ENCODE measurements at places on chromosomes 5 and 9.
A peak's percentile ranks its signal among the peaks of the same experiment; 100 is the strongest.

DNA sequence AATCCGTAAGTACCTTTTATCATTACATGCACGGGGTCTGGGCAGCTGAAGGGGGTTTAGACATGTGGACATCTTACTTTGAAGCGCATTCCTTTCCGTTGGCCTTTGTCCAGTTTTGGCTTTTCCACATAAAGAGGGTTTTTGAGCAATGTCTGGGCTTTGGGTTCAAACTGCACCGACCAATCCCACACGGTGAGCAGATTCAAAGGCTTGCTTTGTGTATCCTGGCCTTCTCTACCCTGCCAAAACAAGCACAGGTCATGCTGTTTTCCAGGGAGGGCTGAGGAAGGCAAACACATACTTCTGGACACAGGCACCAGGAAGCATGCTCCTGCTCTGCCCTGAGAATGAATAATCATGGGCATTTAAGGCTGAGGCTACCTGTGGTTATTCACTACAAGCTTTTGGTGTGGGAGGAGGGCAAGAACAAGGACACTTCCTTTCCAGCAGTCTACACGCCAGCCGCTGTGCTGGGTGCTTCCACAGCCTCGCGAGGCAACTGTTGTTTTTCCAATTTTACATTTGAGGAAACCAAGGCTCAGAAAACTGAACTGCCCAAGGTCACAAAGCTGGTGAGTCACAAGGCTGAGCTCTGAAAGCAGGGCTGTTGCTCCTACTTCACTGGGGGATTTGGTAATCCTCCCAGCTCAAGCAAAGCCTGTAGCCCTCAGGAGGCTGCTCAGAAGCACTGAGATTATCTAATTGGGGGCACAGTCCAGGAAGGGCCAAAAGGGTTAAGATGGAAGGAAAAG lies 59.8 kb upstream of the GOLPH3 start:
- peak; percentile 33 for DNase-seq

- DNase-seq = no peak
These were observed 133.3 kb downstream of the FAM174A start for GRCh38 chr5:100668511-100668910.

- DNase-seq = peak; percentile 11
These were observed 708.7 kb downstream of the CDH9 start for GRCh38 chr5:26329562-26330189.

GRCh38 chr5:2702096-2702879 lies 49.2 kb downstream of the IRX2 start:
- DNase-seq = no peak

GRCh38 chr5:124871303-124871702 lies 124.9 kb upstream of the ZNF608 start:
- DNase-seq = no peak

GRCh38 chr5:89200899-89201298 lies 317.9 kb upstream of the MEF2C start:
- no peak for DNase-seq

DNA sequence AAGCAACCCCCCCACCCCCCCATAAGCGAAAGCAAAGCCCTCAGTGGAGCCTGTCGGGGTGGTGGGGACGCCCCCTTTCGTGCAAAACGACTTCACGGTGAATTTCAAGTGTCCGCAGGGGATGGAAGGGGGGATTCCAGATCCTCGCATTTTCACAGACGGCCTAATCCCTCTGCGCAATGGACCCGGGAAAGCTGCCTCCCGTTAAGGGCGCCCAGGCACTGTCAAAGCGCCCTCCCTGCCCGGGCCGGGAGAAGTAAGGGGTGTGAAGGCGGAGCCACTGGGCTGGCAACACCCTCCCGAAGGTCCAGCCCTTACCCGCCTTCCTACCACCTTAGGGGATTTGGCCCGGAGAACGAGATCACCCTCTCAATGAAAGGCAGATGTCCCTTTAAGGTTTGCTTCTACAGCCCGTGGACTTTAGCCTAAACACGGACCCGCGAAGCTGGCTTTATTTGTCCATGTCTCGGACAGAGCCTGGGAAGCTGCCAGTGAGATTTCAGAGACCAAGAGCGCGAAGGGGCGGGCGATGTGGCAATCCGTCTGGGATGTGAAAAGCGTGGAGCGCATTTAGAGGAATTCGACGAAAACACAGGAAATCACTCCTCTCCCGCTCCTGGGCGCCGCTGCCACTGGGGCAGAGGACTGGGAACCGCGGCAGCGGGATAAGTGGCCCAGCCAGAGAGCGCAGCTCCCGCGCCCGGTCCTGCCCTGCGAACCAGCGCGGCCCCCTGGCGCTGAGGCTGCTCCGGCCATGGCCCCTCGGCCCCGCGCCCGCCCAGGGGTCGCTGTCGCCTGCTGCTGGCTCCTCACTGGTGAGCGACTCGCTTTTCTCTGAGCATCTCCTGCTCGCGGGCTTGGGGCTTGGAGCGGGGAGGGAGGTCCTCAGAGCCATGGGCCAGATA lies at the start of the genes ITGA1 and PELO:
Gene ITGA1, plus strand, starts transcription at position 317 of the 905 bp plus-strand sequence. Its CDS starts 438 bp downstream, at position 755.
Gene PELO, plus strand, starts transcription at position 317 of the 905 bp plus-strand sequence. CDS start 12,479 bp downstream, outside the sequence.
- peak; percentile 54 for DNase-seq

GRCh38 chr9:121365564-121365963 lies 4.5 kb downstream of the STOM start:
- DNase-seq = no peak

DNA sequence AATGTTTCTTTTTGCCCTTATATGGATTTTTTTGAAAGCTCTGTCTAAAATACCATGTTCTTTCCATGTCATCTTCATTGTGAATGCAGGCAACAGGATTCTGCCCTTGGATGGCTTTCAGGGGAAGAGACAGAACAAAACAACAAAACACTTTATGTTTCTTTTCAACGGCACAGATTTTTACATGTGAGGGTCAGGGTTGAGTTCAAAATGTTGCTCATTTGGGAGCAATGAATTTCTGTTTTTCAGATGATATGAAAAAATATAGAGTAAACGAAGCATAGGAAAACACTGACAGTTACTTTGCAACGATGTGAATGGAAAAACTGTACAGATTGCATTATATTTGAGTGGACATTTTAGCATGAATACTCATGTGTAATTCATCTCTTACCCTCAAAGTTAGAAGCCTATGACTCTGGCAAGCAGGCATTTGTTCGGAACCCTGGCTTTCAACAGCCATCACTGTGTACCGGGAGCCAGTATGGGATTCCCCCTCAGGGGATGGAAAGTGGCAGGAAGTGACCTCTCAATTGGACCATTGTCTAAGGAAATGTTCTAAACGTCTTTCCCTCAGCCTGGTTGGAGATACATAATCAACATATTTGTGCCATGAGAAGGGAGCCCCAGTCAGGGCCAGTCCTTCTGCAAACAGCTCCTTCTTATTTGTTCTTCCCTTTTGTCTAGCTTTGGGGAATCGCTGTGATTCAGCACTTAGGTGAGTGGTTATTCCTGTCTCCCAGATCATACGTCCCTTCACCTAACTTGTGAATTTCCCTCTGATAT lies 153.9 kb upstream of the MEF2C start:
- DNase-seq = peak; percentile 2

GRCh38 chr9:86659413-86660046 lies 287.8 kb downstream of the GAS1 start:
- DNase-seq = no peak

DNA sequence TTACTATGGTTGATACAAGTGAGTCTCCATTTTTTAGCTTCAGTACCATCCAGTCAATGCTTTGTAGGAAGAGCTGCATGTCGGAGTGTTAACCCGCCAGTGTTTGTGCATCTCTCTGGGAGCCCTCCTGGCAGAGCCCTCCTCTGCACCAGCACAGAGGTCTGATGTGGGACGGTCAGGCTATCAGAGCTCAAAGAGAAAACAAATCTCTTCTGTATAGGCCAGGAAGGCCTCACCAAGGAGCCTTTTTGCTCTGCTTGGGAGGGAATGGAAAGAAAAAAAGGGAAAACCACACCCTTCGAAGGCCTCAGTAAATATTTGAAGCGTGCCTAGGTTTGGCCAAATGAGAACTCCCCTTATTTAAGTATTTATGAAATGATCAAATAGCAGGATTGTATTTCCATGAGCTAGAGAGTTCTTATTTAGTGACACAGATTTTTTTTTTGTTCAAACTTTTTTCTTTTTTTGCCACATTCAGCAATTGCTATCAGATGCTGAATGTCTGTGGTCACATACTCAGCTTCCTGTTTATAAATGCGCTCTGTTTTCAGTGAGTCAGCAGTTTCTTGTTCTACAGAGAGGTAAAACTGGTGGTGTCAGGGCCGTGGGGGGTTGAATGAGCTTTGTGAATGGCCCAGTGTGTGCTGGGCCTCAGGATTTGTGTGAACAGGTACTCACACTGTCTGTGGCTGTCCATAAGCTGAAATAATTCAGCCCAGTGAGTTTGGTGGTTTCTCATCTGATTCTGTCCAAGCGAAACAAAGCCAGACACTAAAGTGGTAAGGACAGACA lies 226.6 kb downstream of the SNX18 start:
- peak; percentile 40 for DNase-seq

GRCh38 chr5:180095545-180095944 lies 24.0 kb upstream of the RNF130 start:
- DNase-seq = no peak

GRCh38 chr5:146098047-146098446 lies 7.3 kb downstream of the PLAC8L1 start:
- no peak for DNase-seq

DNA sequence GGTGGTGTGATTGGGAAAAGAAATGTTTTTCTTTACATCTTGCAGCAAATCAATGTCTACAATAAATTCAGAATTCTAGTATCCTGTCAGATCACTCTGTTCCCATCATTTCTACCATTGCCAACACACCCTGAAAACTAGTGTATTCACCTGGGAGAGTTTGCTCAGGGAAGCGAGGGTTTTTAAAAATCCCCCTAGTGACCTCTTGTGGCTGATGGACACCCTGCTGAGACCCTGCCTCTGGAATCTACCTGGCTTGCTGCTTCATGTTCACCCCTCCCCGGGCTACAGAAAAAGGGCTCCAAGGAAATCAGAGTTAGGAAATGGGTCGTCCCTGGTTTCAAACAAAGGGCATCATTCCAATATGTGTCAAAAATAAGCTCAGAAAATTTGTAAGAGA lies 21.4 kb upstream of the ALDOB start:
- no peak for DNase-seq

- DNase-seq = no peak
These were observed 263.6 kb downstream of the FANCC start for GRCh38 chr9:95053611-95054570.

DNA sequence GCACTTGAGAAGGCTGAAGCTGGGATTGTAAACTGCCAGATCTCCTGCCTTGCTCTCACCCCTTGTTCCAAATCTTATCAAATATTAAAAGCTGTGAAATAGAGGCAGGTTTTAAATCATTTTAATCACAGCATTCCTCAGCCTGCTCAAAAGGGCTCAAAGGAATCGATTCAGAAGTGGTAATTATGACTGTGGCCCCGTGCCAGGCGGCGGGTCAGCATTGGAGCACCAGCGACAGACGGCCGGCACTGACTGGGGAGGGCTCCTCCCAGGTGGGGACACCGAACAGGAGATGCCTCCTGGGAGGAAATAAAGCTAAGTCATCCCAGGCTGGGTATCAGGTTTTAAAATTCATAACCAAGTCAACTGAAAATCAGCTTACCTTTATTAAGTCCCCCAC lies 66.7 kb downstream of the KCNIP1 start:
- DNase-seq = no peak

DNA sequence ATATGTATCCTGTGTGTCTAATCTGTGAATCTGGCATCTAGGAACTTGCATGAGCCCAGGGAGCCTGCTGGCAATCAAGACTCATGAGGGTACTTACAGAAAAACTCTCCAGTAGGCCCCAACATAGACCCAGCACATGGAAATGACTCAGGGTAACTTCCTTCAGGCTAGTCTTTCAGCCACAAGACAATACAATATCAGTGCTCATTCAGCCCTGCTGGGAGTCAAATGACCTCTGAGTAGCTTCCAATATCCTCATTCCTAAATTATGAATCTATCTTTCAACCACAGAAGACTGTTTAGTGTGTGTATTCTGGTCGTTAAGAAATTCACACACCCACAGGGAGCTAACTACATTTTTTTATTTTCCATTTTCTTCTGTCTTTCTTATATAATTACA lies 1273.0 kb downstream of the EFNA5 start:
- peak; percentile 19 for DNase-seq

DNA sequence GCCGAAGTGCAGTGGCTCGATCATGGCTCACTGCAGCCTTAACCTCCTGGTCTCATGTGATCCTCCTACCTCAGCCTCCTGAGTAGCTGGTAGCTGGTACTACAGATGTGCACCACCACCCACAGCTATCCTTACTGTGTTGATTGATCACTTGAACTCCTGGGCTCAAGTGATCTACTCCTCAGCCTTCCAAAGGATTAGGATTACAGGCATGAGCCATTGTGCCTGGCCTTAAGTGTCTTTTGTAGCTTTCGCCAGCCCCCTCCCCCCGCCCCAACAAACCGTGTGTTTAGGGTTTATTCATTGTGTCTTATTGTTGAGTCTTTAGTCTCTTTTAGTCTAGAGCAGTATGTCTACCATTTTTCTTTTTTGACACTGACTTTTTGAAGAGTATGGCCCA lies 33.1 kb downstream of the SPIN1 start:
- no peak for DNase-seq

DNA sequence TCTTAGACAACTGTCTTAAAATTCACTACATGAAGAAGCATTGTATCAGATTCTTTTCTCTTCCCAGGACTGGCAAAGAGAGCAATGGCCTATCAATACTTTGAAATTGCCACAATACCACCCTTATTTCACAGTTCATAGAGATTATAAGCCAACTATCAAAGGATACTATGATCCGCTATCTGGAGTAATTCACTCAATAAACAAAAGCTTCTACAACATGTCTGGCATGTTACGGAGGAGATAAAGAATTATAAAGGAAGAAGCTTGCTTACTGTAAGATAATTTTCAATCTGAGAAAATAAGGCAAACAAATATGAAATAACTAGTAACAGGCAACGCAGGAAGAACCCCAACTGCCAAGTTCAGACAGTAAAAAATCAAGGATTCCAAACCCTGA lies 114.8 kb downstream of the GNAQ start:
- DNase-seq = no peak

- DNase-seq = no peak
These were observed 619 bp upstream of the APC start for GRCh38 chr5:112737070-112737462.

GRCh38 chr9:113775749-113776148 lies 100.4 kb upstream of the ZNF618 start:
- no peak for DNase-seq

- no peak for DNase-seq
These were observed 246.6 kb downstream of the SLCO4C1 start for GRCh38 chr5:102049517-102049916.

DNA sequence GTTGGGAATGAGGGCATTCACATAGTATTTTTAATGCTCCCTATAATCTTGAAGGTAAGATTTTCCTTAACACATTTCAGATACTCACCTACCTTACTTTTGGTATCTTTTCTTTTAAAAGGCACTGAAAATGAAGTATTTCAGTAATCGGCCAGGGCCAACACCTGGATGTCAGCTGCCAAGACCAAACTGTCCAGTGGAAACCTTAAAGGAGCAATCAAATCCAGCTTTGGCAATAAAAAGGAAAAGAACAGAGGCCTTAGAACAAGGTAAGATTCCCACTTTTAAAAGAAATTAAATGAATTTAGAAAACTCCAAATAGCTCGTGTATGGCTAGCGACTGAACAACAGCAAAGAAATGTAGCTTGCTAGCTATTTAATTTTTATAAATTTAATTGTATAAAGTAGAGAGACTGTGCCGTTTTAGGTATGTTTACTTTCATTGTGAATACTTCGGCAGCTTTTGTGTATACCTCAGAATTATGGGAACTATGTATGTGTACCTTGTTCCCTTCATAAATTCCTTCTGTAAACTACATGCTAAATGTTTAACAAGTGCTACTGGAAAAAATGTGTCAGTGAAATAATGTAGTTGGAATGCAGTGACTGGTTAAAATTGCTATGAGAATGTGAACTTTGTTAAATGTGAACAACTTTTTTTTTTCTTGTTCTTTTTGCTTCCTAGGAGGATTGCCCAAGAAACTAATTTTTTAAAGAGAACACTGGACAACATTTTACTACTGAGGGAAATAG lies 41.9 kb downstream of the CDK7 start:
- no peak for DNase-seq
